ENCODE measurements at places on chromosomes 5 and 9. TPM values are rescaled to one million over a fixed set of nuclear protein-coding genes. Genes with fewer than 3 reads are reported as not detected.

GRCh38 chr5:17413691-17414090 is 84.3 kb upstream of the TAF11L2 start:
- no peak for DNase-seq

- no peak for DNase-seq
Observed at GRCh38 chr5:80251636-80252035, 4.2 kb downstream of the SERINC5 start.

DNA sequence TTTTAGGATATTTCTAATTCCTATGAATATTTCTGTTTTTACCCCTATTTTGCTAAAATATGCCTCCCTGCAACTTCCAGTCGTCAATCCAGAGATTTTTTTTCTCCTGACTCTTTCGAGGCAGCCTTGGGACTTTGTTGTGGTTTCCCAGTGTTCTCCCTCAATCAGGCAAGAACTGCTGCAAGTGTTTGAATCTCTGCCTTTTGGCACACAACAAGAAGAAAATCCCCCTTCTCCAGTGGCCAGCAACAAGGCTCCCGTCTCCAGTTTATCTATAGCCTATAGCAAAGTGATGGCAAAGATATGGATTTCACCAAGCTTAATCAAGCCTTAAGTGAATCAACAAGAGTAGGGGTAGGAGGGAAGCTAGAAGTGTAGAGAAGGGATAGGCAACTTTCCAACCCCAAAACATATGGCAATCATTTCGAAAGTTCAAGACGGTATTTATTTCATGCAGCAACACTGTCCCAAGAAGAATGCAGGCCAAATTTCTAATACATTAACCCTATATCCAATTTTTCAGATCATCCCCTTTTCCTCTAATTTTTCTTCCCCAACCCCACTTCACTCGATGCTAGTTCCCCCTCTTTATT is 37.7 kb upstream of the PAPPA start:
- DNase-seq: no peak

- no peak for DNase-seq
Observed at GRCh38 chr9:94922691-94923107, 196.2 kb downstream of the AOPEP start.

DNA sequence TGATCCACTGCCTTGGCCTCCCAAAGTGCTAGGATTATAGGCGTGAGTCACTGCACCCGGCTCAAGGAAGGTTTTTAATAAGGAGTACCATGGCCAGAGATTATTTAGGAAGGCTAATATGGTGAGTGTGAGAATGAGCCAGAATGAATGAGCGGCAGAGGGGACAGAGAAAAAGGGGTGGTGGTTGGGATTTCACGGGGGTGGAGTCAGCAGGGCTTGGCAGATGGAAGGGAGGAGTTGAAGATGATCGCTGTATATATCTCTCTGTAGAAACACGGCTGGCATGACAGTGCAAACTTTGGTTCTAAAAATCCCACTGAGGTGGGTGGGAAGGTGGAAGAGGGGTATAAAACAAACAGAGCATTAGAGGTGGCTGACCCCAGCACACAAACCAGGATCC is 176.7 kb upstream of the TBC1D2 start:
- no peak for DNase-seq

GRCh38 chr5:170751631-170752030 is 31.9 kb upstream of the GABRP start:
- no peak for DNase-seq

- DNase-seq: no peak
Observed at GRCh38 chr5:137115152-137115551, 384.0 kb downstream of the SPOCK1 start.

DNA sequence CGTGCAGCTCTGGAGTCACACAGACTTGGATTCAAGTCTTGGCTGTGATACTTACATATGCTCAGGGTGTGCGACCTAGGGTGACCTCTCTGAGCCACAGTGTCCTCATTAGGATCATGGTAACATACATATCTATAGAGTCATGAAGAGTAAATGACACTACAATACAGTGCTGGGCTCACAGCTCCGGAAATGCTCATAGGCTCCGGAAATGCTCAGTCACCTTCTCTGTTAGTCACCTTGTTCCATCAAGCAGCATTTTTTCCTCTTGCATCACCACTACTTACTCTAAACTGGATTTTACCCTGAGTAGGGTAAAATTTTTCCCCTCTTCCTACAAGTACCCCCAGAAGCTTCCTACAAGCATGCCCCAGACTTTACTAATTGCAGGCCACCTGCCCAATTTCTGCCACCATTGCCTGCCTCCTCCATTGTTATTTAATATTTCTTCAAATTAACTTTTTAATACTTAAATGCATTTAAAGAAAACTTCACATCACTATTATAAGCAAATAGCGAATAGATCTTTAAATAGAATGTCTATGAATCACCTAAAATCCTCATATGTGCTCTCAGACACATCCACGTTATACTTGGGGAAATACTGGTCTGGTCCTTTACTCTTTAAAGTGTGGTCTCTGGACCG is 147.6 kb upstream of the SPRY4 start:
- peak; percentile 97 for DNase-seq

- DNase-seq: no peak
Observed at GRCh38 chr5:29543501-29543900, 1650.0 kb upstream of the CDH6 start.

GRCh38 chr5:68720884-68721610 is 372.8 kb upstream of the SLC30A5 start:
- no peak for DNase-seq

DNA sequence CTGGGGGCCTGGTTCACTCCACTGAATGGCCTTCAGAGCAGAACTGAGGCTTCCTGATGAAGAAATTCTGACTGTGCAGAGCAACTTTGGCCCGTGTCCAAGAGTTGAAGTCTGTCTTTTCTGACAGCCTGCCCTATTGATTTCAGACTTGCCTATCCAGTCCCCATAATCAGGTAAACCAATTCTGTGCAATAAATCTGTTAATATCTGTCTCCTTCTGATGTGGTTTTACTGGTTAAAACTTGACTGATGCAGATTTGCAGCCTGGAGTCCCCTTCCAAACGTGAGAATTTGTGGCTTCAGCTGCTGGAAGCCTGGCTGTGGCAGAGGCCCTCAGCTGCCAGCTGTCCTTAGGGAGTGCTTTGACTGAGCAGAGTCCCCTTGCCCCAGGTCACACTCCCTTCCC is 283.9 kb upstream of the ANKRD55 start:
- DNase-seq: peak; percentile 15

DNA sequence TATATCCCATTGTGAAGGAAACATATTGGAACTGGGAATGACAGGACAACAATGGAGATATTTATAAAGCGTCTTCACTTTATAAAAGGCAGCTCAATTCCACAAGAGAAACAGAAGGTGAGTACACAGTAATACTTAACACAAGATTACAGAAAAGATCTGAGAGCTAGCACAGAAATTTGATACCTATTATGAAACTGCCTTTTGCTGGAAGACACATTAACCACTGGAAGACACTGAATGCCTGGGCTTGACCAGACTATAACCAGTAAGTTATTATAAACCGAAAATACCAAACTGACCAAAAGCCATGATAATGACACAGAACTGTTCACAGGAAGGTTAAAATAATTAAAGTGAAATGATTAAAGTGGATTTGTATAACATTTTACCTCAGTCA is 195.4 kb downstream of the NR2F1-AS1 start:
- no peak for DNase-seq

GRCh38 chr5:127112347-127112864 is 39.1 kb upstream of the C5orf63 start:
- DNase-seq: no peak

- DNase-seq: no peak
Observed at GRCh38 chr5:1321576-1321975, 23.3 kb downstream of the CLPTM1L start.

GRCh38 chr5:51556833-51557232 is 173.6 kb downstream of the ISL1 start:
- no peak for DNase-seq

DNA sequence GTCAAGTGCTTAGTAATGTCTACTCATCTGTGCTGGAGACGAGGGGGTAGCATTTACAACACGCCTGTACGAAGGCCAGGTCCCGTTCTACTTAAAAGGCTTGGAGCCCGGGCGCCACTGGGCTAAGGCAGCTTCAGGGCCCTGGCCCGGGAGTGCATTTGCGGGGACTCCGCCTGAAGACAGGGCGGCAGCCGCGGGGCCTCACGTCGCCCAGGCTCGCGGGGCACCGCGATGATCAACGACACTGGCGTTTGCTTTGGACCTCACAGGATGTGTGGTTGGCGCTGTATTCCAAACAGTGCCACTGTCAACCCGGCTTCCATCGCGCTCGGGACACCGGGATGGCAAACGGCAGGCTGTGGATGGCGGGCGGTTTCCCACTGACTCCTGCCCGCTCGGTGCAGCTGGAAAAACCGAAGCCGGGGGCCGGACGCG is 1.1 kb upstream of the TENT4A start:
- DNase-seq: peak; percentile 65

GRCh38 chr9:111627260-111627963 is 3.7 kb upstream of the DNAJC25 start:
- no peak for DNase-seq

DNA sequence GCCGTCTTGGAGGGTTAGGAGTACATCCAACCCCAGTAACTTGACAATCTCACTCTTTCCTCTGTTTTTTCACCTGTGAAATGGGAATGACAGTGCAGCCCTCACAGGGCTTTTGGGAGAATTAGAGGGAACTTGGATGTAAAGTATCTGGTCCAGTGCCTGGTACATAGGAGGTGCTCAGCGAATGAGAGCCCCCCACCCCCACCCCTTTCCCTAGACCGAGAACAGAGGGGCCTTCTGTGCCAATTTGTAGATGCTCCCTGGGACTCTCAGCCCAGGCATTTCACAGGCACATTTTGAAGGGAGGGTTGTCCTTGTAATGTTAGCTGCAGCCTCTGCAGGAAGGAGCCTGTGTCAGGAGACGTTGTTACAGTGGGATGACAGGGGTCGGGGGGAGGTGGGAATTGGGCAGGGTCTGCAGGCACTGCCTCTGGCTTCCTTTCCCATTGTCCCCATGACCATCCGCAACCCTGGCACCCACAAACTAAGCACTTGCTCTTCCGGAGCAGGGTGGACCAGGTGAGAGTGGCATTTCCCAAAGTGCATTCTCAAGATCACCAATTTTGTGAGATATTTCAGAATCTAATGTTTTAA is 47.0 kb downstream of the AMBP start:
- no peak for DNase-seq

DNA sequence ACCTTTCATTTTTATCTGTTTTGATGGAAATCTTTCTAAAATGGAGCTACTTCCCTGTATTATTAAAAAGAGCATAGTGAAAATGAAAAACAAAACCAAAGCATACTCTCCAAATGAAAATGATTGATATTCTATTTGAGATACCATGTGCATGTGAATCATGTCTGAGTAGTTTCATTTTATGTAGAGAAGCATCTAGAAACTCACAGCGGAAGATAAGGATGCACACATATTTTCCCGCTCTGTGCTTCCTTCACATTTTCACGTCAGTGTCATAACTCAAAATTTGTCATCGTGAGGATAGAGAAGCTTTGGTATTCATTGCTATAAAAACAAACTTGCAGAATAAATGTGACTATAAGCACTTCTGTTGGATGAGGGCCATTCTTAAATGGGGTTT is 34.0 kb upstream of the CLINT1 start:
- DNase-seq: no peak

- DNase-seq: no peak
Observed at GRCh38 chr5:110727025-110727314, 499 bp upstream of the TMEM232 start.

FSD1L gene
- total RNA-seq: 4.2 TPM

XPA gene
- total RNA-seq: 11.6 TPM

BBLN gene
- 154 TPM for total RNA-seq

BHMT gene
- not detected for total RNA-seq

Data from PC-9 (cell line).